ENCODE measurements at places on chromosomes 2 and 18.

- DNase-seq, result no peak
These were observed 681 bp downstream of the ACADL start for GRCh38 chr2:210224591-210224940.

- DNase-seq, result no peak
These were observed 133.0 kb downstream of the MAP4K4 start for GRCh38 chr2:101830555-101830954.

DNA sequence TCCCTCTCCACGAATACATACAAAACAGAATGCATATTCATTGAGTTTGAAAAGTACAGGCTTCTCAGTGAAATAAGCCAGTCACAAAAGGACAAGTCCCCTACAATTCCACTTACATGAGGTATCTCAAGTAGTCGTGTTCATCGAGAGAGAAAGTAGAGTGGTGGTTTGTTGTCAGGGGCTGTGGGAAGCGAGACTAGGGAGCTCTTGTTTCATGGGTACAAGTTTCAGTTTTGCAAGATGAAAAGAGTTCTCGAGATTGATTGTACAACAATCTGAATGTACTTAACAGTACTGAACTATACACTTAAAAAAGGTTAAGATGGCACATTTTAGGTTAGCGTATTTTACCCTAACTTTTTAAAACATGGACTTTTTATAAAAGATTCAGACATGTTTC lies 71.5 kb upstream of the TTC39C start:
- DNase-seq, result no peak

DNA sequence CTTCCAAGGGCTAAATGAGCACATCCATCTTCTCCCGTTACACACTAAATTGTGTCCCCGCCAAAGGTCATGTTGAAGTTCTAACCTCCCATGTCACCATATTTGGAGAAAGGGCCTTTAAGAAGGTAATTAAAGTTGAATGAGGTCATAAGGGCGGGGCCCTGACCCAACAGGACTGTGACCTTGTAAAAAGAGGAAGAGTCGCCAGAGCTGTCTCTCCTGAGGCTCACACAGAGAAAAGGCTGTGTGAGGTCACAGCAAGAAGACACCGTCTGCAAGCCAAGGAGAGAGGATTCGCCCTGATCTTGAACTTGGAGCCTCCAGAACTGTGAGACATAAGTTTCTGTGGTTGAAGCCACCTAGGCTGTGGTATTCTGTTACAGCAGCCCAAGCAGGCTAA lies 24.1 kb downstream of the TRABD2A start:
- DNase-seq, result no peak

DNA sequence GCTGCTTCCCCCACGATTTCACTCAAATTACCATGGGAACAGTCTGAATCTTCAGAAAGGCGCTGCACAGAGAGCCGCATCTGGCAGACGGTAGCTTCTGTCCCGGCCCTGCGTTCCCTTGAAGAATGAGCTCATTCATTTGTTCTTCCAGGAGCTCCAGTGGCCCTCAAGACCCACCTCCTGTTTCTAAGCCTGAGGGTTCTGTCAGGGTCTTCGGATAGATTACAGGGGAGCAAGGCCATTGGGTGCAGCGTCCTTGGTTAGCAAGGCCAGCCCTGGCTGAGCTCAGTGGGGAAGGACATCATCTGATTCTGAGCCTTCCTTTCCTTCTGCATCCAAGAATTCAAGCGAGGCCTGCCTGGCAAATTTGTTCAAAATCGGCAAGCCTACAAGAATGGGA lies 111.9 kb downstream of the PDCL3 start:
- no peak for DNase-seq
